Stimulated activated CD8-positive, alpha-beta memory T cell treated with anti-CD3 and anti-CD28 coated beads, Interleukin-4, amount 100 ng/mL, for 1 hour (primary cell): ENCODE measurements at places on chromosomes 12 and 14.

DNA sequence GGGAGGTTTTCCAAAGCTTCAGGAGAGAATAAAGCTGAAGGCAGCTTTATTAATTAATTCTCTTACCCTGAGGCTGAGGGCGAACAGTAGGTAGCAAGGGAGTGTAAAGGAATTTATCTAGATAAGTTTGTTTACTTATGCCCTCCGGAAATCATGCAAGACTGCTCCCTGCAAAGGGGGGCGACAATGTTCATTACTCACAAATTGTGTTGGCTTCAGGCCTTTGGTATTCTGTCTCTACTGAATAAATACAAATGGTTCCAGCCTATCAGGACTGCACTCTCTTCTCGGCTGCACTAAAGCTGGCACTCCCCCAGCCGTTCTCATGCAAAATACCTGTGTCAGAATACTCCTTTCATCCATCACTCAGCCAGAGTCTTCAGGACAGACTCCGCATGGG lies 120.8 kb downstream of the PPHLN1 start:
- no peak for DNase-seq

DNA sequence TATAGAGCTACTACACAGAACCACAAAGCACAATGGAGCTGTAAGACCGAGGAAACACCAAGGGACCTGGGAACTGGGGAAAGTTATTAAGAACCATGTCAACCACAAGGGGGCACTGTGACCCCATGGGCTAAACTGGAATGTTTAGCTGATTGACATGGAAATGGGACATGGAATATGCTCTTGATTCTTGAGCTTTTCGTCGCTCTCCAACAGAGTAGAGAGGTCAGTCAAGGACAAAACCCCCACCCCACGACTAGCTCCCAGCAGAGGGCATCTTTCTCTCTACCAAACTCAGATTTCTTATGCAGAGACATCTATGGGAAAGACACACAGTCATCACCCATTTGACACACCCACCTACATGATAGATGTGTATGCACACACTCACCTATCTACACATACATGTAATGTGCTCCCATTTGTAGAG lies 10.1 kb downstream of the NDRG2 start:
- DNase-seq: peak; percentile 70

DNA sequence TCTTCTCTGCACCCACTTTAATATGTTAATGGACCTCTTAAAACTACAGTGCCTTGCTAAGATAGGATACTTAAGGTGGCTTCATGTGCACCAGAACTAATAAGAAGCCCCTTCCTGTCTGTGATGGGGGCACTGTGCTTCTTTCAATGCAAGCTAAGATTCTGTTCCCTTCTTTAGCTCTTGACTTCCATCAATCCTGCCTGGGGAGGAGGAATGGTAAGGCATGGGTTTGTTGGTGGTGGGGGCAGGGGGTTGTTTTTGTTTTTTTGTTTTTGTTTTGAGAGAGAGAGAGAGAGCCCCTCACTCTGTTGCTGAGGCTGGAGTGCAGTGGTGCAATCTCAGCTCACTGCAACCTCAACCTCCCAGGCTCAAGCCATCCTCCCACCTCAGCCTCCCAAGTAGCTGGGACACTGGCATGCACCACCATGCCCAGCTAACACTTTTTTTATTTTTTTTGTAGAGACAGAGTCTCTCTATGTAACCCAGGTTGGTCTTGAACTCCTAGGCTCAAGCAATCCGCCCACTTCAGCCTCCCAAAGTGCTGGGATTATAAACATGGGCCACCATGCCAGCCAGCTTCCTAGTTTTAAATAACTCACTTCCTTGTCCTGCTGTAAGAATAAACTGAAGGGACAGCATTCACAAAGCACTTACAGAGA lies 4.5 kb upstream of the KRT3 start:
- DNase-seq: no peak

- no peak for DNase-seq
These were observed 92.2 kb downstream of the DYRK2 start for GRCh38 chr12:67740711-67741110.
